Foreskin fibroblast (primary cell): ENCODE measurements at places on chromosomes 6 and 20.

DNA sequence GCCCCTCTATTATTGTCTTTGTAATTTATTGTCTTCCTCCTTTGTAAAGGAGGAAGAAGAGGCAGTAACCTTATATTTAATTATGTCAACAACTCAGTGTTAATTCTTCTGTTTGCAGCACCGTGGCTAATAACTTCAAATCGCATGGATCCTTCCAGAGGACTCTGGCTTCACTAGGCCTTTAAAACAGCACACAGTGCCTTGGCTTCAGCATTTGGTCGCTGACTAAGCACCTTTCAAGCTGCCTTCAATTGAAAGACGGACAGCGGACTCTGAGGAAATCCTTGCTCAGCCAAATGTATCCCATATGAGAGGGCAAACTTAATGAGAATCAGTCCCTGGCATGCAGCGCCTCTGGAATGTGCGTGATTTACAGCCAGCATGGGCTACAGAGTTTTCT lies 64.2 kb downstream of the SGK1 start:
- DNase-seq, result peak; percentile 95

DNA sequence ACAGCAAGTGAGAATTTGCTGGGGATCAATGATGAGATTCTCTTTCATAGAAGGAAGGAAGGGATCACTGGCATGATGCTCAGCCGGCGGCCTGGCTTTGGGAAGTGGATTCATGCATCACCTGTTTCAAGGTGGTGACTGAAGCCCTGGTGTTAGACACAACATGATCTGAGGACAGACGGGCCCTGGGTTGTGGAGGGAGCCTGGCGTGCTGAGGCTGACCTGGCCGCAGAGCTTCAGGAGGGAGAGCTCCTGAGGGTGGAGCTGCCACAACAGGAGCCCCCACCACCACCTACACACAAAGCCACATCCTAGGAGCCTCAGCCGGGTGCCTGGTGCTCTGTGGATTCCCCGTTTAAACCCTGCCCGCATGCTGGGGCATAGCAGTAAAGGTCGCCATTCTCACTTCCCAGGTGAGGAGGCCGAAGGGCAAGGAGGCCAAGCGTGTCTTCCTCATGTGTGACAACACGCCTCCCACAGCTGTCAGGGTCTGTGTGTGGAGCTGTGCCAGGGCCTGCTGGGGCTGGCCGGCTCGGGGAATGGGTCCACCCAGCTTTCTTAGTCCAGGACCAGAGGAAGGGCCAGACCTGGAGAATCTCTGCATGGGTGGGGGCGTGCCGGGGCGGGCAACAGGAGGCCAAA lies 107.0 kb downstream of the ERMARD start:
- DNase-seq, result no peak

DNA sequence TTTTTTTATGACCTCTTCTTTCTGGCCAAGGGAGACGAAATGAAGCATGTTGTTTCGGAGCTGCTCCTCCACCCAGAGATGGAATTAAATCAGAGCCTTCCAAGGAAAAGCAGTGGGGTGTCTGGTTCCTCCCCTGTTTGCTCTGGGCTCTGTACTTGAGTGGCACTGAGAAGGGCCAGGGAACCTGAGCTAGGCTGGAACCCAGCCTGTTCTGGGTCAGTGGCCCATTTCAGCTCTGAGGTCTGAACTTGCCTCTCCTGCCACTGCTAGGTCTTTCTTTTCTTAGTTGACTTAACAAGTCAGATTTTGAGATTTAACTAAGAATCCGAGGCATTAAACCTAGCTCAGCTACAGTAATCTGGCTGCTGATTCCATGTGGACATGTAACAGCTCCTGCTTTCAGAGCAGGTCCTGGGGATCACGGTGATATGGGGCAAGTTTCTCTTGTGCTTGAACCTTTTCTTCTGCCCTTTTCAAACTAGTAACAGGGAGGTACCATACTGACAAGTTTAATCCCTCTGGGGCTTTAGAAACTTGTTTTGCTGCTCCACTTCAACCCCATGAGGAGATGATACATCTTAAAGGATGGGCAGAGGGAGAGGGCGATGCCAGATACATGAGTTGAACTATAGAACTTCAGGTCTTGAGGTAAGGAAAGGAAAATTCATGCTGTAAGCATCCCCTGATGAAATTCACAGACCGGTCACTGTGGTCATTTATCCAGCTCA lies 101.1 kb downstream of the SLC24A3 start:
- no peak for DNase-seq

GRCh38 chr20:48686238-48687116 lies 141.3 kb downstream of the PREX1 start:
- DNase-seq, result peak; percentile 72

- no peak for DNase-seq
These were observed 28.3 kb downstream of the CDH4 start for GRCh38 chr20:61280217-61280980.

GRCh38 chr6:66913657-66914056 lies 1206.6 kb upstream of the EYS start:
- DNase-seq, result no peak

- no peak for DNase-seq
These were observed 47.5 kb downstream of the SNRNP48 start for GRCh38 chr6:7637533-7637932.

- no peak for DNase-seq
These were observed 184.3 kb downstream of the EDN1 start for GRCh38 chr6:12474167-12475140.

DNA sequence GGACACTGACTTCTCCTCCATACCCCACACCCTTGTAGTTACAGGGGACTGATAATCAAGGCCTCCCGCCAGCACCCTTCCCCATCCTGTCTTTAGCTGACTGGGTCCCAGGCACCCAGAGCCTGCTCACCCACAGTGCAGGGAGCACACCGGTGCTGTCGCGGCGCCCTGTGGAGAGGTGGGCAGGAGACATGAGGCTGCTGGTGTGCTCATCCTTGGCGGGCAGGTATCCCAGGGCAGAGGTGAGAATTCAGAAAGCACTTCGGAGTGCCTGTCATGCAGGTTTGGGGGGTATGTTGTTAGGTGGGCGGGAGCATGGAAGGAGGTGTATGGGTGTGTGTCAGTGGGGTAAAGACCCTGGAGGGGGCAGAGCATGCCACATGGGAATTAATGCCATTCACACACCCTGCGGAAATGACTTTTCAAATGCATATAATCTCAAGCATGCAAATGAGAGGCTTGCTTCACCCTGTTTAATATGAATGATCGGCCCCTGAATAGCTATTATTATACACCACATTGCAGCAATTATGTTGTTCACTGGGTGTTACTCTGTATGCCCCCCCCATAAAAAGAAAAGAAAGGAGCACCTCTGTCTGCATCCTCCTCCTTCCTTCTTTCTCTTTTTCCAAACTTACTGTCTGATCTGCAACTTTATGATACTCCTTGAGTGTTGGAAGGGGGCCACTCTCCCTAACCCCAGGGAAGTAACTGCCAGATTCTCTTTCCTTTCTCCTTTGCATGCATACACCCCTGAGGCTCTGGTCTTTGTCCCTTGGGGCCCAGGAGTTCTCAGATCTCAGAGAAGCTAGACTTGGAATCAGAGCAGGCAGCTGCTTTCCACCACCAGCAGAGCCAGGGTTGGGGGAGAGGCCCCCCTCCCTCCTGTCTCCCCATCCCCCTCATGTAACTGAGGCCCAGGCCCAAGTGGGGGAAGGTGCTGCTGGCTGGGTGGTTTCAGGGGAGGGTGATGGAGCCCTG lies 16.0 kb downstream of the FOXP4 start:
- DNase-seq, result no peak
